GM12865 (cell line): ENCODE measurements at places on chromosomes 1 and 21.

- no peak for DNase-seq
Measured at GRCh38 chr1:8364528-8365442, 46.9 kb downstream of the SLC45A1 start.

DNA sequence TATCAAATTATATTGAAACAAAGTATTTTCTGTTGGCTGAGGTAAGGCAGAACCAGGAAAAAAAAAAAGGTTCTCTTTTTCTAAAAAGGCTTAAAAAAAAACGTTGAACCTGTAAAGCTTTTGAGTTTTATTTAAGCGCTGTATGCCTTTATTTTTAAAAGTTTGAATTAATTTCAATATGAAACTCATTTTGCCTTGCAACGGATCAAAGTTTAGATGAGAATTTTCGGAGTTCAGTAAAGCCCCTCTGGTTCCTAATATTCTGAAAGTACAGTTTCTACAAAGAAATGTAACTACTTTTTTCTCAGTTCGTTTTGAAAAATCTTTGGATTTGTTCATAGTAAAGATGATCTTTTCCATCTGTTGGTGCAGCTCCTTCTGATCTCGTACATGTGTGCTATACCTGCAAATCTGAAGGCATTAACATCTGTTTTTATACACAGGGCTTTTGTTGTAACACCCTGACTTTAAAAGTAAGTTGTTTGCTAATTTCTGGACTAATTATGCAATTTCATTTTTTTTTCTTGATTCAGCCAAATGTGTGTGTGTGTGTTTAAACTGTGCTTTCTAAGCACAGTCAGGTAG lies 1.7 kb downstream of the ZBTB18 start:
- no peak for DNase-seq

- no peak for DNase-seq
Measured at GRCh38 chr1:153520818-153521476, 14.8 kb downstream of the S100A6 start.

DNA sequence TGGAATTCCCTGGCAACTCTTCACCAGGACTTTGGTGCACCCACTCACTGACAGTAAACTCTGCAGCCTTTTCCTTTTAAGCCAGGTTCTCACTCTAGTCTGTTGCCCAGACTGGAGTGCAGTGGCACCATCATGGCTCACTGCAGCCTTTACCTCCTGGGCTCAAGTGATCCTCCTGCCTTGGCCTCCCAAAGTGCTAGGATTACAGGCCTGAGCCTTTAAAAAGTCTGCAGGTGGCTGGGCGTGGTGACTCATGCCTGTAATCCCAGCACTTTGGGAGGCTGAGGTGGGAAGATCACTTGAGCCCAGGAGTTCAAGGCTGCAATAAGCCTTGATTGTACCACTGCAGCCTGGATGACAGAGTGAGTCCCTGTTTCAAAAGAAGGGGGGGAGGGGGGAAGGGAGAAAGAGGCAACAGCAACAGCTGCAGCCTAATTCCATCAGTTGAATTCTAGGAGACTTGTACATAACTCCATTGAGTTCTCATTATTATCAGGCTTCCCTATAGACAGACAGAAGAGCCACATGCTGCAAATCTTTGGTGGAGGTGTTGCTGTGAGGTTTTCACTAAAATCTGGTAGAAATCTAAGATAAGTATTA lies 8.1 kb upstream of the HNRNPR start:
- DNase-seq = no peak

DNA sequence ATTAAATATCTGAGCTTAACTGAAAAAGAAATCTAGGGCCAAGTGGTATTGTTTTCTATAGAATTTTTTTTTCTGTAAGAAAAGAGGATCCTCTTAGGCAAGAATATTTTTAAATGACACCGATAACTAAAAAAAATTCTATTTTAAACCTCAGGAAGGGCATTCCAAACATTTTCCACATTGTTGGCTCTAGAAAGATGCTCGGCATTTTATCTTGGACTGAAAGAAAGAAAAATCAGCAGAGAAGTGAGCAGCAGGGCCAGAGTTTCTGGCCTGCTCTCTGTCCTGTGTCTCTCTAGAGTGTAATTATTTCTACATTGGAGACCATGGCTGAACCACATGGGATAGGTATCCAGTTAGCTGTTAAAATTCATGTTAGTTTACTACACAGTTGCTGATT lies 192.5 kb upstream of the GREM2 start:
- DNase-seq = no peak

GRCh38 chr1:11352816-11353799 lies 80.1 kb downstream of the UBIAD1 start:
- DNase-seq = no peak

DNA sequence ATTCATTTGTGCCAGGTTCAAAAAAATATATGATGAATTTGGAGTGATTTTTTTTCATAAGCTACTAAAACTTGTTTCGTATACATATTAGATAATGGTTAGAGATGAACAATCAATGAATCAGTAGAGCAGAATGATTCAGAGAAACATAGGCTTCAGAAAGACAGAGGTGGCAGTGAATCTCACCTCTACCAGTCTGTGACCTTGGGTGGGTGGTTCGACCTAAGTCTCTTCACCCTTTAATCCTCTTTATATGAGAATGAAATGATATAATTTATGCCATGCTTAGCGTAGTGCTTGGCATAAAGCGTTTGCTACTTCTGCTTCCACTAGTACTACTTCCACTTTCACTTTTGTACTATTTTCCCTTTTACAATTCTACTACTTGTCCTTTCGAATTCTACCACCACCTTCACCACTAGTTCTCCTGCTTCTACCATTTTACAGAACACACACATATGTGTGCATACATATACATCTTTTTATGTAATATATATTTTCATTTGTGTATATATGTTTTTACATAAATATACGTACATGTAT lies 45.1 kb downstream of the FYB2 start:
- peak; percentile 5 for DNase-seq

GRCh38 chr1:236168716-236169429 lies 26.5 kb downstream of the GPR137B start:
- DNase-seq = peak; percentile 84

DNA sequence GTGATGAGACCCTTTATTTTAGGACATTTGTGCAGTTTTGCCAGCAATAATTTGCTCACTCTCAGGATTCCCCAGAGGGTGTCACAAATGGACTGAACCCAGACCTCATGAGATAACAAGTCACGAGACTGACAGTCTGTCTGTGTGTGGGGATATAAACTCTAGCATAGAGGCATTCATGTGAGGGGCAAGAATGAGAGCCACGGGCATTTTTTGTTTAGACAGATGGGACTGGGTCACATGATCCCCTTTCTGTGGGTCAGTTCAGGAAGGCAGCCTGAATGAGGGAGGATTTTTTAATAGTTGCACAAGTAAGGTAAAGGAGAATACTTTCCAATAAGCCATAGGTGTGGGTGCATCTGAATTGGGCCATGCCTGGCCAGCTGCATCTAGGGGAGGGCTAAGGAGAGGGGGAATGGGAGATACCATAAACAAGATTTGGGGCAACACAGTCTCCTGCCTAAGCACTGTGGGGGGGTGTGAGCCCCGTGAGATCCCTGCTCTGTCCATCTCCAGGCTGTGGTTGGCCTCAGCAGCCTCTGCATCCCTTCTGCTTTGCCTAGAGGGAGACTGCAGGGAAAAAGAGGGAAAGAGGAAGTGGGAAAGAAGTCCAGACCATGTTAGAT lies 66.6 kb downstream of the NAV1 start:
- DNase-seq = no peak

GRCh38 chr1:200317236-200317635 lies 92.6 kb downstream of the ZNF281 start:
- DNase-seq = no peak

DNA sequence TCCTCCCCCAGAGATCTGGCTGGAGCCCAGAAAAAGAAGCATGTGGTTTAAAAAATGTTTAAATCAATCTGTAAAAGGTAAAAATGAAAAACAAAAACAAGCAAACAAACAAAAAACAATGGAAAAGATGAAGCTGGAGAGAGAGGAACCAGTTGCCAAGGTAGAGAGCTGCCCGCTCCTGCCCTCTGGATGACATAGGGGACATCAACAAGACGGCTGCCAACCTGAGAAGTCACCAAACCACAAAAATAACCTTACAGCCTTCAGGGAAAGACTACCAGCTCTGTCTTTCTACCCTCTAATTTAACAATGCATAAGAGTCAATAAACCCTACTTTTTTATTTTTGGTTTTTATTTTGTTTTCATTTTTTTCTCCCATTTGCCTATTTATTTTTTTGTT lies 8.5 kb upstream of the IPO9 start:
- no peak for DNase-seq

GRCh38 chr1:207659545-207660153 lies 14.7 kb downstream of the CR1L start:
- no peak for DNase-seq

DNA sequence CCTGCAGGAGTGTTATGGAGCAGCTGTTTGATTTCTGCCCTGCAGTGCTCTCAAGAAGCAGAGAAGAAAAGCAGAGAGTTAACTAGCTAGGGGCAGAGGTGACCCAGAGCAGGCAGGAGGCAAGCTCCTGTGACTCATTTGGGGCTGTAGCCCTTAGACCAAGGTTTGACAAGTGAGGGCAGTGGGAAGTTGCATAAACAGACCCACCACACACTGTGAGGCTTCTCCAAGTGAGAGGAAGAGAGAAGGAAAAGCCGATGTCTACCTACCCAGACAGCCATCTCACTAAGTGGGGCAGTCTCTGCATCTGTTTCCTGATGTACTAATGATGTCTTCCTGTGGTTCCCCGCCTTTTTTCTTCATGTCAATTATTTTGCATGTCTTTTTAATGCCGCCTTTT lies 159.9 kb upstream of the NR5A2 start:
- no peak for DNase-seq

DNA sequence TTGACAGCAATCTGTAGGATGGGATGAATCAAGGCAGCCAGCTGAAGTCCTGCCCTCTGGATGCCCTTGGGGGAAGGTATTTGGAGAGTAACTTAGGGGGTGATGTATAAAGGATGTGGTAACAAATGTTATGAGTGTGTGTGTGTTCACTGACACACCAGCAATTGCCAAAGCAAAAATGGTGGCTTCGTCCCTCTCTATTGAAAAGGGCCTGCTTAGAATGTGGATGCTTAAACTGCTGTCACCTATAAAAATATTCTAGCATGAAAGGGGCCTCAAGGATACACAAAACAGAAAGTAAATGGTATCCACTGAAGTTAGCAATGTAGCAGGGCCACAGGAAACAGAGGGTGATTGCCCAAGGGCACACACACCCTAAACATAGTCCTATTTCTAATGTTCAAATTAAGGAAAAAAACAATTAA lies 15.1 kb upstream of the AIM2 start:
- DNase-seq = no peak

- DNase-seq = no peak
Measured at GRCh38 chr1:209742409-209743144, 13.3 kb upstream of the TRAF3IP3 start.
